ENCODE measurements at places on chromosomes 1 and 21.
A peak's percentile ranks its signal among the peaks of the same experiment; 100 is the strongest.

GRCh38 chr1:207112616-207113296 lies 8.7 kb downstream of the C4BPA start:
- DNase-seq = no peak

DNA sequence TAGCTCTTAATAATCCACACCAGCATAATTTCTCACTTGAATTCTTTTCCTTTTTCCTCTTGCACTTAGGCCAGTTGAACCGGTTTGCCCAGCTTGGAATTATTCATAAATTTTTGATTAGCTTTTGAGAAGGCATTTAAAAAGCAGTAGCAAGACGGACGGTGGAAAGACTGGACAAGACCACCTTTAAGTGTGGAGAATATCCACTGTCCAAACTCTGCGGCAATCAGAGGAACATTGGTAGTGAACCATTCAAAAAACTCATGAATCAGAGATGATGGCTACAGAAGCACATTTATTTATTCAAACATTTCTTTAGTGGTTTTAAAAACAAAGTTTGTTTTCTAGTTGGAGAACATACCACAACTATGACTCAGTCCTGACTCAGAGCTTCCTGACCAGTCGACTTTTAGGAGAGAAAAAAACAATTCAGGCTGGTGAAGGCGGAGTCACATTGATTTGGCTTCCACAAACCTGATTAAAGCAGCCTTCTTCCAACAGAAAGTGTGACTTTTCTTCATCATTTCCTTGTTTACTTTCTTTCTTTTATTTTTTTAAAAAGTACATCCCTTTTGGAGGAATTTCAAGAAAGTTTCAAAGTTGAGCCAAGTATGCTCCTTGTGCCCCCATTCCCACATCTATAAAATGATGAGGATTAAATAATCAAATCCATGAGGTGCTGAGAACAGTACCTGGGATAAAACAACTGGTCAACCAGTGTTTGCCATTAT lies 128.8 kb downstream of the ADSS2 start:
- DNase-seq = peak; percentile 6

DNA sequence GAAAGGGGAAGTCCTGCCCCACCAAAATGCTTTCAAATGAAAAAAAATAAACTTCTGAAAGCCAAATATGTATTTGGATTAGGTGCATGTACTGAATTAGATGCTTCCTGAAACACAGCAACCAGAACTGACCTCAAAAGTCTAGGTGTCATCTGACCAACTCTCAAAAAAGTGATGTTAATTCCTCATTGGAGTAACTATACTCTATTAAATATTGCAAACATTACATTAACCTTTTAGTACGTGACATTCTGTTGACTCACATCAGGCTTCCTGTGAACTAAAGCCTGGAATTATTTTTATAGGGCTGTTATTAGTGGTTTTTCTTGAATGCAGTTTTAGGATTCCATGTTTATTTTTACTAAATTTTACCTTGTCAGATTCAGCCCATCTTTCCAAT lies 73.5 kb downstream of the ASTN1 start:
- no peak for DNase-seq

DNA sequence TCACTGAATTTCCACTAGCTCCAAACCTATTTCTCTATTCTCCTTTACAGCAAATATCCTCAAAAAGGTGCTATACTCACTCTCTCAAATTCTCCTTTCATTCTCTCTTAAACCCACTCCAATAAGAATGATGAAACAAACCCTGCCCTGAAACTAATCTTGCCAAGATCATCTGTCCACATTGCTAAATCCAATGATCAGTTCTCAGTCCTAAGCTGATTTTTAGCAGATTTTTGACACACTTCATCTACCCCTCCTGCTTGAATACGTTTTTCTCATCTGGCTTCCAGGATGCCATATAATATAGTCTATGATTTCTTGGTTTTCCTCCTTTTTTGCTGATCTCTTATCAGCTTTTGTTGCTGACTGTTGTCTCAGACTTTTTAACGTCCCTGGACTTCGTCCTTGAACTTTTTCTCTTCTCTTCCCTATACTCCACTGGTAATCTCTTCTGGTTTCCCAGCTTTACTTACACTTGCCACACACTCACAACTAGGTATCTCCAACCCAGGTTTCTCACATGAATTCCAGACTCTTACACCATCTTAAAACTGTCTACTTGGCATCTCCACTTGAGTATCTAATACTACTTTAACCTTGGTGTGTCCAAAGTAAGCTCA lies 35.3 kb downstream of the RERE start:
- DNase-seq = no peak

- peak; percentile 52 for DNase-seq
These were observed 15.9 kb upstream of the BTG2 start for GRCh38 chr1:203289281-203289981.

- DNase-seq = peak; percentile 82
These were observed 8.2 kb upstream of the TARBP1 start for GRCh38 chr1:234486858-234487840.

GRCh38 chr1:63134501-63135173 lies 187.7 kb upstream of the FOXD3 start:
- DNase-seq = no peak

DNA sequence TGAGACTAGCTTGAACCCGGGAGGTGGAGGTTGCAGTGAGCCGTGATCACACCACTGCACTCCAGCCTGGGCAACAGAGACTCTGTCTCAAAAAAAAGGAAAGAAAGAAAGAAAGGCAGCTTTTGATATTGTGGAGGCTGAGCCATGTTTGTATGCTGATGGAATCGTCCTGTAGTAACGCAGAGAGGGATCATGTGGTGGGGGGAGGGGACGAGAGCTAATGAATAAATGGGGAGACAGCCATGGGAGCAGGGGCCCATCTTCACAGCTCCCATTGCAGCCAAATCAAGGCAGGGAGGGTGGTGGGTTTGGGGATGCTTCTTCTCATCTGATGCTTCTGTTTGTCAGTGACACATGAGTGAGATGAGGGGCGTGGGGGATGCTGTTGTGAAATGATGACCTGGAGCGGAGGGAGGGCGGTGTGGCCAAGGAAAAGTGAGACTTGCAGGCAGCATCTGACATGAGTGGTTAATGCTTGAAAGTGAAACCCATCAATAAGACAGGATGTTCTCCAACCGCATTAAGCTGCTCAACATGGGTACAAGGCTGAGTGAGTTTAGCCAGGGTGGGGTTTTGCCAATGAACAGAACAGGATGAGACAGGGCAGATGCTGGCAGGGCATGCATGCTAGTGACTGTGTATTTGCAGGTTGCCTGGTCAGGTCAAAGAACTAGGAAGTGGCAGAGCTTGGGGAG lies 16.7 kb downstream of the SPATA21 start:
- no peak for DNase-seq

DNA sequence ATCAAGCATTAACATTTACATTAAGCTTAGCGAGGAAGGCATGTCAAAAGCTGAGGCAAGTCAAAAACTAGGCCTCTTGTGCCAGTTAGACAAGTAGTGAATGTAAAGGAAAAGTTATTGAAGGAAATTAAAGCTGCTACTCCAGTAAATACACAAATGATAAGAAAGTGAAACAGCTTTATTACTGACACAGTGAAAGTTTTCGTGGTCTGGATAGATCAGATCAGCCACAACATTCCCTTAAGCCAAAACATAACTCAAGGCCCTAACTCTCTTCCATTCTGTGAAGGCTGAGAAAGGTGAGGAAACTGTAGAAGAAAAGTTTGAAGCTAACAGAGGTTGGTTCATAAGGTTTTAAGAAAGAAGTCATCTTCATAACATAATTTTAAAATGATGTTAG lies 131.9 kb downstream of the VAV3 start:
- DNase-seq = no peak

- DNase-seq = no peak
These were observed 95.0 kb downstream of the VWA5B1 start for GRCh38 chr1:20385630-20386029.

All from erythroblast (primary cell).